Activated T-cell treated with anti-CD3 and anti-CD28 coated beads, Interleukin-2, amount 50 U/mL, for 24 hours (primary cell): ENCODE measurements at places on chromosomes 12 and 14.
A peak's percentile ranks its signal among the peaks of the same experiment; 100 is the strongest.

DNA sequence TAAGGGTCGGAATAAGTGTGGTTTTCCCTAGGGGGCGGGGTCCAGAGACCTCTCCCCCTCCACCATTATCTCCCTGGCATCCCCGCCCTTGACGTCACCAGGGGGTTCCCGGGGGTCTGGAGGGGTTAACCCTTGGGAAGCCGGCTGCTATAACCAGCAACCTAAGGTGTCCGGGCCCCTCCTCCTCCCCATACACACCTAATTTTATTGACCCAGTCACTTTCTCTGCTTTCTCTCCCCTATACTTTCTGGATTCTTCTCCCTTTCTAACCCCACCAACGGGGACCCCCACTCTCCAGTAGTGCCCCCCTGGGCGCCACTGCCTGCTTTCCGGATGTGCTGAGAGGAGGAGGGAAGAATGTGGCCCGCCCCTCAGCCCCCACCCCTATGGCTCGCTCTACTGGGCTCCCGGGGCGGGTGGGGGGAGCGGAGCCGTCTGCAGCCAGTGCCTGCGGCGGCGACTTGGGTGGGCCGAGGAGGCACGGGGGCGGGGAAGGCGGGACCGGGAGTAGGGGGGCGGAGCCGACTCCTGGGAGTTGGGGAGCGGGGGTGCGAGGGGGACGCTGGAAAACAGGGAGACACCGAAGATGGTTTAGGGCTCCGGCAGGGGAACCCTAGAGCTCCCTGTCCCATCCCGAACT lies 1.8 kb downstream of the GLI1 start:
- peak; percentile 56 for DNase-seq

- DNase-seq: peak; percentile 46
Observed at GRCh38 chr14:97379091-97379531, 581.9 kb downstream of the VRK1 start.

DNA sequence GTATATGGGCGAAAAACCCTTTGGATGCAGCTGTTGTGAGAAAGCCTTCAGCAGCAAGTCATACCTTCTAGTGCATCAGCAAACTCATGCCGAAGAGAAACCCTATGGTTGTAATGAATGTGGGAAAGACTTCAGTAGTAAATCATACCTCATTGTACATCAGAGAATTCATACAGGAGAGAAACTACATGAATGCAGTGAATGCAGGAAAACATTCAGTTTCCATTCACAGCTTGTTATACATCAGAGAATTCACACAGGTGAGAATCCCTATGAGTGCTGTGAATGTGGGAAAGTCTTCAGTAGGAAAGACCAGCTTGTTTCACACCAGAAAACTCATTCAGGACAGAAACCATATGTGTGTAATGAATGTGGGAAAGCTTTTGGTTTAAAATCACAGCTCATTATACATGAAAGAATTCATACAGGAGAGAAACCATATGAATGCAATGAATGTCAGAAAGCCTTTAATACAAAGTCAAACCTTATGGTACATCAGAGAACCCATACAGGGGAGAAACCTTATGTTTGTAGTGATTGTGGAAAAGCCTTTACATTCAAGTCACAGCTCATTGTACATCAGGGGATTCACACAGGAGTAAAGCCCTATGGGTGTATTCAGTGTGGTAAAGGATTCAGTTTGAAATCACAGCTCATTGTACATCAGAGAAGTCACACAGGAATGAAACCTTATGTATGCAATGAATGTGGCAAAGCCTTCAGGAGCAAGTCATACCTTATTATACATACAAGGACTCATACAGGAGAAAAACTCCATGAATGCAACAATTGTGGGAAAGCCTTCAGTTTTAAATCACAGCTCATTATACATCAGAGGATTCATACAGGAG lies 21.4 kb downstream of the ZNF268 start:
- no peak for DNase-seq

- no peak for DNase-seq
Observed at GRCh38 chr12:103422746-103423515, 72.8 kb downstream of the C12orf42 start.

DNA sequence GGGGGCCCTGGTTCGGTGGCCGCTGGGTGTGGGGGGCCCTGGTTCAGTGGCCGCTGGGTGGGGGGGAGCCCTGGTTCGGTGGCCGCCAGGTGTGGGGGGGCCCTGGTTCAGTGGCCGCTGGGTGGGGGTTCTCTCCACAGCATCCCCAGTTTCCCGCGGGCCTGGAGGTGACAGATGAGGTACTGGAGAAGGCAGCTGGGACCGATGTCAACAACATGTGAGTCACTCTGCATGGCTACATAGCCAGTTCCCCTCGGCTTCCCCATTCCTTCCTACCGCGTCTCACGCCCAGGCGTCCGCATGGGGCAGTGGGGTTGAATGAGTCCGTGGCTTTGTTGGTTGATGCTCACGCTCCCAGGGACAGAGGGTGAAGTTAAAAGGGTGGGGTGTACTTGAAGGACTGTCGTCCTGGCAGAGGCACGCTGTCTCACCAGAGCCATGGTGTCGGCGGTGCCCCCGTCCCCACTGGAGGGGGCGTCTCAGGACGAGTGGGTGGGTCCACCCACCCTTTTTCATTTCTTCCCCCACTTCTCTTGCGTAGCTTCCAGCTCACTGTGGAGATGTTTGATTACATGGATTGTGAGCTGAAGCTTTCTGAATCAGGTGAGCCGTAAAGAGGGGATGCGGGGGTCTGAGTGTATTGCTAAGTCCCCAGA lies 15.6 kb downstream of the HIP1R start:
- no peak for DNase-seq

- no peak for DNase-seq
Observed at GRCh38 chr14:54486685-54487084, 2.1 kb downstream of the GMFB start.

DNA sequence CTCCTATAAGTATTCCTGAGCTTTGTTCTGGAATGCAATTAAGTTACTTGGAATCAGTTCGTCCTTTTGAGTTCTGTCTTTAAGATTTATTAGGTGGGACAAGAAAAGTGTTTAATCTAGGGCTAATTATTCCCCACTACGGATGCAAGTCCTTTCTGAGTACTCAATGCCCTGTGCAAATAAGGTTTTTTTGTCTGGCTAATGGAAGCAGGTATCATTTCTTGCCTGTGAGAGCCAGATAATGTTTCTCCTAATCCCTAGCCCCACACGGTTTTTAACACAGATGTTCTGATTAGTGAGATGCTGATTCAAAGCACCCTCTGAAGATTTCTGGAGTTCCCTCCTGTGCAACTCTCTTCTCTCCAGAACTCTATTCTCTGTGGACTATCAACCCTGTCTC lies 296.6 kb upstream of the PRICKLE1 start:
- no peak for DNase-seq

DNA sequence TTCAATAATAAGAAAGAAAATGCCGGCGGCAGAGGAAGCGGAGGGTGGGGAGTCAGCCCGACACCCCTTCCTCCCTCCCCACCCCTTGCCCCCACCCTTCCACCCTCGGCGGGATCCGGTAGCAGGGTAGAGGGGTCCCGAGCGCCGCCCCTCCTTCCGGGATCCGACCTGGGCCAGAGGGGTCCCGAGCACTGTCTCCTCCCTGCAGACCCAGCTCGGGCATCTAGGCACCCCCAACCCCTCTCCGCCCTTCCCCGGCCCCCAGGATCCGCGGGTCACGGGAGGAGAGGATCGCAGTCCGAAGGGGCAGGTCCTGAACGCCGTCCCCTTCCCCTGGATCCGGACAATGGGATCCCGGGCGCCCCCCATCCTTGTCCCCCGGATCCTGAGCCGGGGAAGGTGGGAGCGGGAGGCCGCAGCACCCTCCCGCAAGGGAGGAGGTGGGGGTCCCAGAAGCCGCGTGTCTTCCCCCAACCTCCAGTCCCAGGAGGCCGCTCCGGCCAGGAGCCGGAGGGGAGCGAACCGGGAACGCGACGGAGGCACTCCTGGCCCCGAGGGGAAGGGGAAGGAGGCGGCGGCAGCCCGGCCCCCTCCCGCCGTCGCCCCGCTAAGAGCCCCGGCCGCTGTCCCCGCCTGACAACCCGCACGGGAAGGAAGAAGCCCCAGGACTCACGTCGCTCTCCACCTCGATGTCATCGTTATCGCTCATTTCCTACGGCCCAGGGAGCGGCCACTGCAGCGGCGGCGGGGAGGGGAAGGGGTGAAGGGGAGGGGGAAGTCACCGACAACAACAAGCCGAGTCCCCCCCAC lies 481 bp downstream of the MAX start:
- peak; percentile 64 for DNase-seq

DNA sequence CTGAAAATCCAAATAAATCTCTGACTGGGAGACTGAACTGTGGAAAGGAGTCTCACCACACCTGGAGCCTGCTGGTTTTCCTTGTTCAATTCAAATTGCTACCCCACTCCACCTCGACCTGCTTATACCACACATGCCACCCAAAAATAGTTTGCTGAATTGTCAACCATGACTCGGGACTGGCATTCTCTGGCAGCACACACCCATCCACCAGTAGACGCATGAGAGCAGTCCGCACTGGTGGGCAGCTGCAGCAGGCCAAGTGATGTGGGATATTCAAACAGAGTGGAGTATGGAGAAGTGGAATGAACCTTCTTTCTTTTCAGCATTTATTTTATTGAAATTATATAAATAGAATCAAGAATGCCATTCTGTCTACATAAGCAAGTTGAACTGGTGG lies 38.7 kb upstream of the SYCP3 start:
- DNase-seq: no peak

DNA sequence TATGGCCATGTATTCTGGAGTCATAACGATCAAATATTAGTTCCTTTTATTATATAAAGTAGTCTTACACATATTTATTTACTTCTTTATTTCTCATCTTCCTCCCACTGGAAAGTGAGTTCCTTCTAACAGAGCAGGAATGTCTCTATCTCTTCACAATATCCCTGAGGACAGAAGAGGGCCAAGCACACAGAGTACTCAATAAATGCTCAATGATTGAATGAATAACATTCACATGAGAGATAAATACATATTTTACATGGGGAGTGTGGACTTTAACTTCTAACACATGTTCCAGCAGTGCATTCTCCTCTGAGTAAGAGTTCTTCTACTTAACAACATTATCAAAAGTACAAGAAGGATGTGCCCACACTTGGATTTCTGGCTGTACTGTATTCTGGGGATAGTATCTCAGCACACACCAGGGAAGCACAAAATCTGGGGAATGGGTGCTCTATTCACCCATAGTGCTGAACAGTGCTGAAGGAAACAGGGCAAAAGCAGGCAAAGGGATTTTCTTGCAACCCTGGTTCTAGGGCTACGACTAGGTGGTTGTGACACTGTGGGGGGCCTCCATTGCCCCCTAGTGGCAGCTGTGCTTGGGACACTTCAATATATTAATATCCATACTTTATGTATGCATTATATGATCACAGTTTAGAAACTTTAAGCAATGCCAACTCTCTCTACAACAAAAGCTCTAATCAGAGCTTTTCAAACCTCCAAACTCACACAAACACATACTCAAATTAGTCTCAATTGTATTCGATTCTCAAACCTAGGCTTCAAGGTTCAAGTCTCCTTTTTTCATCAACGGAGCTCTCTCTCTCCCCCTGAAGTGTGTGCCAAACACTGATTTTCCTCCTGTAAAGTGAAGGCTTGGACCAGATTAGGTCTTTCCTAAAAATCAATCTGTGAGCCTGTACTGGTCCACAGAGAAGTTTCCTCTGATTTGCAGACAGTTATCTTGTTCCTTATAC lies 115.5 kb downstream of the SLC2A13 start:
- peak; percentile 63 for DNase-seq

DNA sequence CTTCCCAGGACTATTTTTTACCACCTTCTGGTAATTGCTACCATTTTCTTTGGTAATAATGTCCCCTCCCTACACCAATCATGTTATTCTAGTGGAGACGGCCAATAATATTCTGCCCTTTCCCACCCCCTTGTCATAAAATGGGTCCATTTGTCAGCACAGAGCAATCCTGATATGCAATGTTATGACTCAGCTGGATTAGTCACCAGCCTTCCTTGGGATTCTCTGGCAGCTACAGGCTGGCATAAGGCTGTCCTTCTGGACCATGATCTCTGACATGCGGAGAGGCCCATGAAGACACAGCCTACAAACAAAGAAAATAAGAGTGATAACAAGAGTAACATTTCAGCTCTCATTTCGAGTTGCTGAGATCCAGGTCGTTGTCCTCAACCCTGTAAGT lies 222.0 kb upstream of the CPNE8 start:
- no peak for DNase-seq

GRCh38 chr14:91008759-91009409 lies 51.6 kb downstream of the RPS6KA5 start:
- no peak for DNase-seq

GRCh38 chr12:124109760-124110159 lies 136.7 kb downstream of the ZNF664 start:
- DNase-seq: no peak

DNA sequence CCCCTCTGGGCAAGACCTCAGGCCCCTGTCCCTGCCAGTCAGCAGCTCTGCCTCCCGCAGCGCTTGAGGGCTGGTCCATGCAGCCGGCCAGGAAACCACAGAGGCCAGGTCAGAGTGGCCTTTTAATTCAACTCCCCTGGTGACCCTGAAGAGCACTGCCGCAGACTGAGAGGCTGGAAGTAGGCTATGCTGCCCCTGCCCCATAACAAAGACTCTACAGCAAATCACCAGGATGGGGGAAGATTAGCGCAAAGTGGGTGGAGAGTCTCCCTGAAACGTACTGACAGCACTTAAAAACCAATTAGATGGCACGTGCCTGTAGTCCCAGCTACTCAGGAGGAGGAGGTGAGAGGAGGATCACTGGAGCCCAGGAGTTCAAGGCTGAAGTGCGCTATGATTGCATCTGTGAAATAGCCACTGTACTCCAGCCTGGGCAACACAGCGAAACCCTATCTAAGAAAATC lies 70.5 kb downstream of the ITPK1 start:
- no peak for DNase-seq

- DNase-seq: no peak
Observed at GRCh38 chr12:108303703-108304102, 35.4 kb downstream of the CMKLR1 start.

DNA sequence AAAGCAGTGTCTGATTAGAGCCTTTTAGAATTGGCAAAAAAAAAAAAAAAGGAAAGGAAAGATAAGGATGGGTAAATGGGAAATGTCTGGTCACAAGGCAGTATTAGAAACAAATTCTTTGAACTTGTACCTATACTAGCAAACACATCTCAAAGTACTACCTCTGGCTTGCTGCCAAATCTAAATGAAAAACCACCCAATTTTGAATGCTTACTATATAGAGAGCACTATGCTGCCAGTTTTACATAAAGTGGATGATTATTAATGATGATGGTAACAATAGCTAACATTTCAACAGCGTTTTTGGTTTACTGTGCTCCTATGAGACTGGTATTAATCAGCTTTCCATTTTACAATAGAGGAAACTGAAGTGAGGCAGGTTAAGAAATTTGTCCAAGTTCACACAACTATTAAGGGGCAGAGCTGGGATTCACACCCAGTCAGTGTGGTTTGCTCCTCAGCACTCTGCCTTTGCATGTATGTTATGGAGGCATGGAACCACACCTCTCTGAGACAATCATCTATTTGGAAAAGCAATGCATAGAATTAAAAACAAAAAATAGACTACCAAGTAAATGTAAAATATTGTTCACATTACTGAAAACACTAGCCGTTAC lies 34.2 kb downstream of the ATP2B1 start:
- no peak for DNase-seq
